ENCODE measurements at places on chromosomes 11 and 22.

DNA sequence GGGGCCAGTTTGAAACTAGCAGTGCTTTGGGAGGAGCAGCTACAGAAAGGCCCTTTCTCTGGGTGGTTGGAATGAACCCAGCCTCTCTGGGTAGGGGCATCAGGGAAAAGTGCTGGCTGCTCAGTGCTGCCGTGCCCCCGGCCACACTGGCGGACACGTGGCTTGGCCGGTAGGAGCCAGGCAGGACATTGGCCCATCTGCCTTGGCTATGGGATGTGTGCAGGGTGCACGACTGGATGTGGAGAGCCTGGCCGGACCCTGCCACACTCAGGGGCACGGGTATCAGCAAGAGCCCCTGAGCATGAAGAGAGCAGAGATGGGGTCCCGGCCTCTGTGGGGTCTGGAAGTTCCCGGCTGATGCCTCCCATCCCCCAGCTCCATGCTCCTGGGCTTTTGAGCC is 46.6 kb downstream of the TPCN2 start:
- DNase-seq: no peak

GRCh38 chr11:57424792-57425564 is 1.9 kb downstream of the SLC43A3 start:
- peak; percentile 96 for DNase-seq

DNA sequence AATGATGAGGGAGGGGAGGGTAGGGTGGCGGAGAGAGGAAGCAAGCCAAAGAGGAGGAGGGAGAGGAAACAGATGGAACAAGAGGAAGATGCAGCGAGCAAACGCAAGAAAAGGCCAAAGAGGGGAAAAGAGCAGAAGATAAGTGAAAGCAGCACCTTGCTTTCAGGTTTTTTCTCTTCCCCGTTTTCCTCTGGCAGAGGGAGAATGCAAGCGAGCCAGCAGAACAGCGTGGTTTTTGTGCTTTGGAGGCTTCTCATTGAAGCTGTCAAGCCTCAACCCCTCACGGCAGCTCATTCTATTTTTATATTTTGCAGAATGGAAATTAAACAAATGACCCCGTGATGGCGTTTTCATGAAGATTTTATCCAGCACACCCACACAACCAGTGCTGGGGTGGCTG is 67.1 kb upstream of the GRAMD1B start:
- no peak for DNase-seq

DNA sequence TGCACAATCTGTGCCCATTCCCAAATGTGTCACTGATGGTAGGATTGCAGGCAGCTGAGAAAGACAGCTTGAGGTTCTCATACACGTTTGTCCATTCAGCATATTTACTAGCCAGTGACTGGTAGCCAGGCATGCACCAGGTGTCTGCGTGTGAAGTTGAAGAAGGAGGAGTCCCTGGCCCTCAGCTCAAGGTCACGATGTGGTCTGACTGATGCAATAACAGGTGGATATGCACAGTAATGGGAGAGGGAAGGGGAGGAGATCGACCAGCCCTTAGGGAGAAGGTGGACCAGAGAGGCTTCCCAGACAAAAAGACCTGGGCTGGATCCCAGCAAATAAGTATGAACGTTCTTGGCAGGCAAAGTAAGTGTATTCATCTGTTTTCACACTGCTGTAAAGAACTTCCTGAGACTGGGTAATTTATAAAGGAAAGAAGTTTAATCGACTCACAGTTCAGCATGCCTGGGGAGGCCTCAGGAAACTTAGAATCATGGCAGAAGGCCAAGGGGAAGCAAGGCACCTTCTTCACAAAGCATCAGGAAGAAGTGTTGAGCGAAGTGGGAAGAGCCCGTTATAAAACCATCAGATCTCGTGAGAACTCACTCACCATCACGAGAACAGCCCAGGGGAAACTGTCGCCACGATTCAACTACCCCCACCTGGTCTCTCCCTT is 96.0 kb downstream of the MN1 start:
- no peak for DNase-seq

DNA sequence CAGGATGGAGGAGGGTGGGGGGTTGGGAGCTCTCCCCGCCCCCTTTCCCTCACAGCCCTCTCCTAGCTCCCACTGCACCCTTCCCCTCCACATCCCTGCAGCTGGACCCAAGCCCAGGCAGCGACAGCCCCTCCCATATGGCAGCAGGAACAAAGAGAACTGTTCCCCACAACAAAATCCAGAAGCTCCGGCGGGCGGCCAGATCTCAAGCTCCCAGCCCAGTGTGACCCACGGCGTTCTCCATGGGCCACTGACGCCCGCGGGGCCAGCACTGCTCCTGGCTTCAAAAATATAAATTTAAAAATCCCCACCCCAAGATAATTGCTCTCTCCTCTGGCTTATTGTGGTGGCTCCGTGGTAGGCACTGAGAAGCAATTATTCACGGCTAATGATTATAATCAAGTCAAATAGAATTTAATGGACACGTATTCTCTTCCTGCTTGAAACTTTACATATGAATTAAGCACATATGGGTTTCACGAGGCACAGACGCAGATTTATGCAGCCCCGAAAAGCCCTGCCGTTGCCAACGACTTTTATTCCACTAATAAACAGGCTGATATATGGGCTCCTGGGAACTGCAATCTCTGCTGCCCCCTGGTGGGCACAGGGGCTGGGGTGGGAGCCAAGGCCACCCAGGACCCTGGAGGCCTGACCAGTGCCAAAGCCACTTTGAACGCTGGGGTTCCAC is 17.5 kb downstream of the MACROD1 start:
- DNase-seq: peak; percentile 78

GRCh38 chr22:40498420-40499208 is 128.2 kb downstream of the SGSM3 start:
- DNase-seq: no peak

DNA sequence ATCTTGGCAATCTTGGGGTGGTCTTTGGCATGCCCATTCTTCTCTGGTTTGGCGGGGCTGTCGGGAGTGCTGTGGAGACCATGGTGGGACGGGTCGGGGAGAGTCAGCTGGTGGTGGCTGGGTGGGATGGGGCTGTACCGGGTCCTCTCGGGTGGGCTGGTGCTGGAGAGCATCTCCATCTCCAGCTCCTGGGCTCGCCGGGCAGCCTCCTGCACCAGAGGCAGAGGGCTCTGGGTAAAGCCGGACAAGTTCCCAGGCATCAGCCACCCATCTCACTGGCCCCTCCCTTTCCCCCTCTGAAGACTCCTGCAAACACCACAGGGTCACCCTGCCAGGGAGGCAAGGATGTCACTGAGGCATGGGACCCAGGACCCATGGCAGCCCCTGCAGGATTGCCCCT is 25.1 kb downstream of the ANKK1 start:
- no peak for DNase-seq

GRCh38 chr11:58927393-58928106 is 11.7 kb upstream of the GLYATL1 start:
- no peak for DNase-seq

DNA sequence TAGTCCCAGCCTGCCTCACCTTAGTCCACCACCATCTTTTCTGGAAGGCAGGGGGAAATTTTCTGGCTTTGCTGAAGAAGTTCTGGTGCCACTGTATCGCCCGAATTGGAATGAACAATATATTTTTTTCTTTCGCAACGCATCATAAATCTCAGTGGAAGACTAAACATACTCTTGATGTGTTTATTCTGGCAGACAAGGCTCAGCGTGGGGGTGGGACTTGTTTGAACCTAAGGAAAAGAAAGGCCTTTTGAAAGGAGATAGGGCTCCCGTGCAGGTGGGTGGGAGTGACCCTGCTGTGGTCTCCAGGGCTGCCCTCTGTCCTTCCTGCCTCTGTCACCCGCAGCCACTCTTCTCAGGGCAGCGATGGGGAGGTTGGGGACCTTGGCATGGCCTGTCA is 42.5 kb downstream of the CD82 start:
- no peak for DNase-seq

DNA sequence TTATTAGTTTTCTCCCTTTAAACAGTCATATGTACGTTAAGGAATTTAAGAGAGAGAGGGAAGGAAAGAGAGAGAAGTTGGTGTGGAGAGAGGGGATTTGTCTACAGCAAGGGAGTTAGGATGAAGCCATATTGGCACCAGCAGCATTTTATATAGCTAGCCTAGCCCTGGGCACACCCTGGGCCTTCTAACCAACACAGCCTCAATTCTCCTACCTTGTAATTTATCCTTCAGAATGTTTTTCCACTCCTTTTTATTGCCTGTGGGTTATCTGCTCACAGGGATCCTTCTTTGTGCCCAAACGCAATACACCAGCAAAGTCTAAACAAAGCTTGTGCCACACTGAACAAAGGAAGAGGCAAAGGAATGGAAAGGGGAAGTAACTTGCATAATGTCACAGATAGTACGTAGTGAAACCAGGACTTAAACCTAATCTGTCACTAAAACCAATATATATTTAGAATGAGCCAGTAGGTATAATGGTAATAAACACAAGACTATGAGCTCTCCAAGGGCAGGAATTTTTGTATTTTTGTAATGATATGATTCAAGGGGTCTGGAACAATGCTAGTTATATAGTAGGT is 613.8 kb upstream of the TENM4 start:
- DNase-seq: no peak

DNA sequence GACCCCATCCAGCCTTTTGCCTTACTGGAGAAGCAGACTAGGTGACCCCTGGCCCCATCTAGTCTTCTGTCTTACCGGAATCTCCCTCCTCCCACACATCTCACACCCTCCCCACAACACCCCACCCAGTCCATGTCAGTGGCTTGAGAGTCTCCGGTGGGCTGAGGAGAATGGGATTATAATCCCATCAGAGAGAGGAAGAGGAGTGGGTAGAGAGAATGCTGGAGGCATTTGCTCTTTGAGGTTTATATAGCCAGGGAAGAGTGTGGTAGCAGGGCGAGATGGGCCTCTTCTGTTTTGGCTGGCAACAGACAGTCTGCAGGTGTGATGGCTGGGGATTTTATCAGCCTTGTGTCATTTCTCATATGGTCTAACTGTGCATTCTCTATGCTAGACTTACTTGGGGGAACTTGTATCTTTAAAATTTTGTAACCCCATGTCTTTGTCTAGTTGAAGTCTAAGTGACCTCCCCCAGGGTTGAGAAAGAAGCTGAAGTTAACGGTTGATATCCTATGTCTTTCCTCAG is 50.3 kb downstream of the GRAMD1B start:
- peak; percentile 42 for DNase-seq

- peak; percentile 83 for DNase-seq
Observed at GRCh38 chr11:65316227-65317024, 1.8 kb downstream of the CDC42EP2 start.

- peak; percentile 60 for DNase-seq
Observed at GRCh38 chr11:117180020-117180419, 1.5 kb downstream of the SIDT2 start.

All from inflammatory macrophage (primary cell).